ENCODE measurements at places on chromosomes 7 and 10.

DNA sequence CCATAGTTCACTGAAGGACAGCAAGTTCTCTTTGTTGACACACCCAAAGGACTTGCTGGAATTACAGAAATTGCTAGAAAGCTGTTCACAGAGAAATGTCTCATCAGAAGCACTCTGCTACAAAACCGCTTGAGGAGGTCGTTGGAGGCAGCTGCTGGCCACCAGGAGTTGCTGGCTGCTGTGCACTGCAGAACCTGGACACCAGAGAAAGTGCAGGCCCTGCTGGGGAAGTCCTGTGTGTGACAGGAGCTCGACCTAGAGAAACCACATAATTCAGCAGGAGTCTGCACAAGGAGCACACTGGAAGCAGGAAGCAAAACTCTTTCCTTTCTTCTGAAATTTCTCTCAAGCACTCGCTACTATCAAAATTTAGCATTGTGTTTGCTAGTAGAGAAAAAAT is 461.5 kb upstream of the GHITM start:
- no peak for DNase-seq

DNA sequence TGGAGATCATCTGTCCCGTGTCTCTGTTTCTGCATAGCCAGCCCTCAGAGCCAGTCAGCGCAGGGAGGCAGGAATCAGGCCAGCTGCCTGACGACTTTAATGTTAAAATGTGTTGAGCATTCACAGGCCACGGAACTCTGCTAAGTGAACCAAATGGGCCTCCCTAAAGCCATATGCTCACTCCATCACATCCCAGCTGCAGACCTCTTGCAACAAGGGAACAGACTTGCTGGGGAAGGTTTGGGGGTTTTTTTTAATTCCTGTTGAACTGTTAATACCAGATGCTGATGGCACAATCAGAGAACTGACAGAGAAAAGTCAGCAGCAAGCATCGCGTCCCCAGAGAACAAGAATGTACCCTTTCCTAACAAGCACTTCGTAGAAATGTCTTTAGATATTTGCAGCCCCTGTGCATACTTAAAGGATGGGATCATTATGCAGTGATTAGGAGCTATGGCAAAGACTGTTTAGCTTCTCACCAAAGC is 900.4 kb upstream of the AUTS2 start:
- no peak for DNase-seq

DNA sequence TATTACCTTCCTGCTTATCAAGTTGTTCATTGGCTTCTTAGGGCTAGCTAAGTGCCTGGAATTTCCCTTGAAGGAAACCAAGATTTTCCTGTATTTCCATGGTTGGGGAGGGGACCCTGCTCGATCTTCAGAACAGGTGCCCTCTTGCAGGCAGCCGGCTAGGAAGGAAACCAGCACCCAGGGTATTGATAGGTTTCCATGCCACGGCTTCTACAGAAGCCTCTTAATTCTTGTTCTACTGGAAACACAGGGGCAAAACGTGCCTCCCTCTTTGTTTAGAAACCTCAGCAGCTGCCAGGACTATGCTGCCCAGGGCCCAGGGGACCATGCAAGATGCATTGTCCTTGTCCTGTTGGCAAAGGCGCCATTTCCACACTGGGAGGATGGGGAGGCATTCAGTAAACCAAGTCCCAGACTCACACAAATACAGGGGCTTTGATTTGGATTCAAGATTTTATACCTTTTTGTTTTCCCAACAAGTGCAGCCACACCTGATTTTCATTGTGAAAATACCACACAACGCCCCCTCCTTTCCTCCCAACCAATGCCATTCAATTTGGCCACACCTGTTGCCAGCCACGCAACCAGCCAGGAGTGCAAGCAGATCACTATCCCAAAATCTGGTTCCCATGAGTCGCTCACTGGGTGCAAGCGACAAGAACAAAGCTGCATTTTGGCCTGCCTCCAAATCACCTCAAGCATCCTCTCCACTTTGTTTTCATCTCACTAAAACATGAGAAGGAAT is 29.6 kb downstream of the C10orf71 start:
- no peak for DNase-seq

DNA sequence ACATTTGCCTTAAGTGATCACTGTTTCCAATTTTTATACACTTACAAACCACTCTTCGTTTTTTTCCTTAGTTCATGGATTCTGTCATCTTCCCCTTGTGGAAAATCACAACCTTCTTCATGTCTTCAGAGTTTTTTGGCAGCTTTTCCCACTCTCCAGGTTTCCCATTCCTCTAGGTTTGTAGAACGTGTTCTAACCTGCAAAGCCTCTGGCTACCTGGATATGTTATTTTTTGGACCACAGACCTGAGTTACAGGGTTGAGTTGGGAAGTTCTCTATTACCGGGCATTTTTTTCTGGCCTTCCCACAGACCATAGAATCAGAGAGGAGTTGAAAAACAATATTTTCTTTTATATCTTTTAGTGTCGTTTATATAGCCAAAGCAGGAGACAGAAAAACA is 30.2 kb downstream of the NRG3 start:
- no peak for DNase-seq

DNA sequence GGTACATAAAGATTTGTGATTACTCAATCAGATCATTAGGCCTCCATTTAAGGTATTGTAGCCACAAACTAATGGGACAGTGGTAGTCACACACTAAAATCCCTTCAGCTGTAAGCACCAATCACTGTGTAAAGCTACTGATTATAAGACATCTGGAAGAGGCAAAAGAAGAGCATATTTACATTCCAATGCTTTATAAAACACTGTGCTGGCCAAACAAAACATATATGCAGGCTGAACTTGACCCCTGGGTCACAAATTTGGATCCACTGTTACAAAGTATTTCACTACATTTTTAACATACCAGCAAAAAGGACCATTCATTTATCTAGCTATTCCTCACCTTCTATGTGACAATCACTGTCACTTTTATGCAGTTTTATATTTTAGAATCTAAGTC is 41.4 kb upstream of the ANLN start:
- no peak for DNase-seq

GRCh38 chr10:116756277-116756676 is 13.9 kb upstream of the HSPA12A start:
- no peak for DNase-seq

GRCh38 chr7:2810682-2811415 is 33.3 kb downstream of the GNA12 start:
- no peak for DNase-seq

DNA sequence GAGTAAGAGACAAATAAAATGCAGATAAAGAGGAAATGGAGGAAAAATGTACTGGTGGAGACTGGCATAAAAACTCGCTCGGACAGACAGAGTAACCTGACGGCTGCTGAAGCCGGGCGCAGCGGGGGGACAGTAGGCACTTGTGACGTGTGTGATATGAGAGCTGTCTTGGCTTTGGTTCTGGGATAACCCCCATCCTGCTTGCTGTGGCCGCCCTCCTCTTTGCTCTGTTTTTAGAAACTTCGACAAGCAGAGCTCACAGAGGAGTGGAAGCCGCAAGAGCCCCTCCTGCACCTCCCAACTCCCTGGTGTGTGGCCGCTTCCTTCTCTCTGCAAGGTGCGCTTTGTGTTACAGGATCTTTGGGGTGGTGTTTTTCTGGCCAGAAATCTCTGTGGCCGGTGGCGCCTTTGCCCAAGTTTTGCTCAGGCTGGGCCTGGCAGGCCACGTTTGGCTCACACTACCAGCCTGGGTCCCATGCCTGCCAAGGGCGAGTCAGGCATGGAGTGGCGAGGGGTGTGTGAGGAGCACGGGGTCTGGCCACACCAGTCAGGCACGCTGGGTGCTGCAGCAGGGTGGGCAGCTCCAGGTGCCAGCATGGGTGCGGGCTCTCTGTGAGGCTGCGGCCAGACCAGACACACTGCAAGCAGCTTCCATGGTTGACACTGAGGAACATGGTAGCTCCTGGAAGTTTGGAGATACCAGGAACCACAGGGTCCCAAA is 268.0 kb downstream of the DNAJB6 start:
- DNase-seq = no peak

GRCh38 chr7:15821484-15822427 is 135.3 kb upstream of the MEOX2 start:
- no peak for DNase-seq

- no peak for DNase-seq
Observed at GRCh38 chr10:112678987-112679386, 232.0 kb downstream of the VTI1A start.
